ENCODE measurements at places on chromosomes 16 and 17. TPM values are rescaled to one million over a fixed set of nuclear protein-coding genes. Genes with fewer than 3 reads are reported as not detected.

- no peaks in the 10 kb centered on the region for H3K27me3 ChIP-seq
- DNase-seq: peak; percentile 25
- peaks cover 8% of the 10 kb centered on the region for H3K36me3 ChIP-seq
- H3K4me1 ChIP-seq: peaks cover 27% of the 10 kb centered on the region
These were observed 1.2 kb upstream of the TAOK1 start for GRCh38 chr17:29388937-29389336.

- H3K4me3 ChIP-seq: no peak overlapping the region
- H3K27ac ChIP-seq: peak overlapping the region; percentile 73
- peak; percentile 82 for DNase-seq
- no peaks in the 10 kb centered on the region for H3K27me3 ChIP-seq
These were observed 285.2 kb downstream of the SEC14L1 start for GRCh38 chr17:77425791-77426641.

DNA sequence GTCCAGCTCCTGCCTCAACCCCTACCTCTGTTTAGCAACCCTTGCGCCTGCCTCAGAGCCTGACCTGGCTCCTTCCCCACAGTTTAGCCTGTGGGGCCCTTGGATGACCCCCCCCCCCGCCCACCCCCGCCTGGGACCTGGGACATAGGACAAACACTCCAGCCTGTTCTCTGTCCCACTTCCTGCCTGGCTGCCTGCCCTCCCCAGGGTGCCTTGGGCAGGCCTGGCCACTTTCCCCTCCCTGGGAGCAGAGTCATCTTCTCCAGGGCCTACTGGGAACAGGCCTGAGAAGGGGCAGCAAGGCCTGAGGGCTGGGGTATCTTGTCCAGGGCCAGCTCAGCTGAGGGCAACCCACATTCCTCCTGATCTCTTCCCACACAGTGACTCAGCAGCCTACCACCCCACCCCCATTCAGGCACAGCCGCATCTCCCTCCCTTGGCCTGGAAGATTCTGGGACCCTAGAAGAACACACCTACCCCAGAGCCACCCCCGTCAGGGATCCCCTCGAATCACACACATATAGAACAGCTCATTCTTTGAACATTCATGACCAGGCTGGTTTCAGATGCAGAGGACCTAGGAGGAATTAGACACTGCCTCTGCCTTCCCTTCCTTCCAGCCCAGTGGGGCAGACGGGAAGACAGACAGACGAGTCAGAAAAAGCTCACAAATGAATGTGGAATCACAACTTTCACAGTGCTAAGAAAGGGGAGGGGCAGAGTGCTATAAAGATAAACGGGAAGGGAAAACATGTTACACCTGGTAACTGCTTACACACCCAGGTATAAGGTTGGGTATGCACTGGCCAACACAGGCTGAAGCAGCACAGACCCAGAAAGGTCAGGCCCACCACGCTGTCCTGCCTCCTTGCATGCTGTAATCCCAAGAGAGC lies 6.0 kb downstream of the FHOD1 start:
- no peak for DNase-seq
- no peak overlapping the region for H3K4me3 ChIP-seq
- peak overlapping the region; percentile 80 for H3K27ac ChIP-seq

FAM20A gene
- not detected for total RNA-seq

SLC6A2 gene
- not detected for total RNA-seq

- no peak overlapping the region for H3K4me3 ChIP-seq
- no peak overlapping the region for H3K27ac ChIP-seq
- DNase-seq: no peak
- H3K36me3 ChIP-seq: no peaks in the 10 kb centered on the region
- H3K27me3 ChIP-seq: no peaks in the 10 kb centered on the region
These were observed 36.3 kb downstream of the PLXDC1 start for GRCh38 chr17:39115135-39115534.

- no peak for DNase-seq
- peaks cover 42% of the 10 kb centered on the region for H3K4me1 ChIP-seq
- peaks cover 14% of the 10 kb centered on the region for H3K36me3 ChIP-seq
These were observed 3.2 kb upstream of the IL17C start for GRCh38 chr16:88634994-88635670.

- no peak for DNase-seq
- H3K36me3 ChIP-seq: peaks cover 78% of the 10 kb centered on the region
These were observed 154.6 kb upstream of the ZNF267 start for GRCh38 chr16:31718998-31719397.

Measured in activated CD4-positive, alpha-beta T cell treated with anti-CD3 and anti-CD28 coated beads for 36 hours (primary cell).